NCI-H2107 (cell line): ENCODE measurements at places on chromosomes 2 and 18.

GRCh38 chr2:201668402-201668910, 25.2 kb upstream of the TMEM237 start:
- no peak for DNase-seq

DNA sequence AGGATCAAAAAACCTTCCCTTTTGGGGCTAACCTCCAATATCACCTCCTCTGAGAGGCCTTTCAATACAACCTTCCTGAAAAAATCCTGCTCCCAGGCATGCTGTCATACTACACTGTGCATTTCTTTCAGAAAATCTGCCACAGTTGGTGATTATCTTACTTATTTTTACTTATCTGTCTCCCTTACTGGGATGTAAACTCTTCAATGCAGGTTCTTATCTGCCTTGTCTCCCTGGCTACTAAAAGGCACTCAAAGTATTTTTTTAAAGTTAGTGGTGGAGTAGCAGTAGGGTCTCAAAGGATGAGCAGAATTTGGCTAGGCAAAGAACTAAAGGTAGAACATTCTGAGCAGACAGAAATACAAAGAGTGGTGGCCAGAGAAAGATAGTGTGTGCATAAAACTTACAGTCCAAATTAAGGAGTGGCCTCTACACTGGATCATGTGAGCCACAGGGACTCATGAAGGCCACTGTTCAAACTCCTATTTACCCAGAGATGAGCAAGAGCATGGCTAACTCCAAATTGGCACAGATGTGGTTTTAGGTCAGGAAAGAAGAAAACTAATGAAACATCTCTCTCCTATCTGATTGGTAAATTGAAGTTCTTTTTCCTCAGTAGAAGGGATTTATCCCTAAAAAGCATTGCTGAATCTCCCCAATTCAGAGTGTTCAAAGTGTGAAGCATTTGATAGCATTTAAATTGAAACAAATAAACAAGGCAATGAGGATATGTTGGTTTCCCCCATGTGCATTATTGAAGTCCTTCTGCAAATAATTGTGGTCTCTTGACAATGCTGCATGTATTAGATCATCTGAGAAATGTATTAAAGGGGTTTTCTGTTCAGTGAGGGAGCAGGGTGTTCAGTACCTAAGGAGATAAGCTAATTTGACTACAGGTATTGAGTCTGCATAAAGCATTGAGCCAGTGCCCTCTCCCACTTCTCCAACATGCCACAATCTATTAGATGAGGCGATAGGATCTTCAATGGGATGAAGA, 285.5 kb downstream of the MREG start:
- no peak for DNase-seq

DNA sequence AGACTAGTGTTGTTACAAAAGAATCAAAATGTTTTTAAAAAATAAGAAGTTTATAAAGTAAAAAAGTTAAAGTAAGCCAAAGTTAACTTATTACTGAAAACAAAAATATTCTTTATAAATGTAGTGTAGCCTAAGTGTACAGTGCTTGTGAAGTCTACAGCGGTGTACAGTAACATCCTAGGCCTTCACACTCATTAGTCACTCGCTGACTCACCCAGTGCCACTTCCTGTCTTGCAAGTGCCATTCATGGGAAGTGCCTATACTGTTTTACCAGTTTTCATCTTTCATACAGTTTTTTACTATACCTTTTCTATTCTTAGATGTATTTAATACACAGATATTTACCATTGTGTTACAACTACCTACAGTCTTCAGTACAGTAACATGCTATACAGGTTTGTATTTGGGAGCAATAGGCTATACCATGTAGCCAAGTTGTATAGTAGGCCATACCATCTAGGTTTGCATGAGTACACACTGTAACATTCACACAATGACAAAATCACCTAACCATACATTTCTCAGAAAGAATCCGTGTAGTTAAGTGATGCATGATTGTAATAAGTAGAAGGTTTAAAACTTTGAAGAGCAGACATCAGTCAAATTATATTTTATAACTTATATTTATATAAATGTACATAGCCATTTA, 13.4 kb downstream of the SERPINB7 start:
- DNase-seq, result no peak

GRCh38 chr2:54259413-54260240, 3.6 kb upstream of the TSPYL6 start:
- no peak for DNase-seq

GRCh38 chr18:21759836-21760235, 19.2 kb downstream of the MIB1 start:
- no peak for DNase-seq

GRCh38 chr2:175003875-175004729, 1.1 kb downstream of the CHN1 start:
- DNase-seq, result no peak

DNA sequence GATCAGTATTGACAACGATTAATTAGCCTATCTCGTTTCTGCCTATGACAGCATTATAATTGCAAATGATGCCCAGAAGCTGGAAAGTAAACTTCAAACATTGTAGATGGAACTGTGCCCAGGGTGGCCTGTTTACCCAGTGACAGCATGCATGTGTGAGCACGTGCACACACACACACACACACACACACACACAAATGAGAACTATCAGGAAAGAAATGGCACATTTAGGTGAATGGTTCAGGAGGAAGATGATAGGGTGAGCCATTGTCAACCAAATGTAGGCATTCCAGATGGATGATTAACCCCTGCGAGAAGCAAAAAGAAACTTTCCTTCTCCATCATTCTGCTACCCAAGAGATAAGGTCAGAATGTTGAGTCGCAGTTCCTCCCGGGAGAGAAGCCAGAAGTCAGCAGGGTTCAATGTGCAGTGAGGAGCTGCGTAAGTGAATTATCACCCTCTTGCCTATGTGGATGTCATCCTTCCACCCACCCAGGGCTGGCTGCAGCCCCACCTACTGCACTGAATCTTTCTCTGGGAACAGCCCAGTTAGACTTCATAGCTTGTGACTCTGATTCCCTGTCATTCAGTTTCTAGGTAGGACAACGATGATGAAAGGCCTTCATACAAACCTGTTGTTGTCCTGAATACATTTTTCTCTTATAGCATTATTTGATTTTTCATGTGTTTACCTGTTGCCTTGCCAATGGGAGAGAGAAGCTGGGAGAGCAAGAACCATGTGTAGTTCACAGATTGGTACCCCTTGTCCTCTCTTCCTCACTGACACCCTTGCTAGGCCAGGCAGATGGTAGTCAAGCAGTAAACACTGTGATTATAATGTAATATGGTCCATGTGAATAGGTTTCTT, 3.5 kb upstream of the APOB start:
- no peak for DNase-seq

GRCh38 chr2:181203412-181203811, 223.0 kb downstream of the UBE2E3 start:
- DNase-seq, result no peak

DNA sequence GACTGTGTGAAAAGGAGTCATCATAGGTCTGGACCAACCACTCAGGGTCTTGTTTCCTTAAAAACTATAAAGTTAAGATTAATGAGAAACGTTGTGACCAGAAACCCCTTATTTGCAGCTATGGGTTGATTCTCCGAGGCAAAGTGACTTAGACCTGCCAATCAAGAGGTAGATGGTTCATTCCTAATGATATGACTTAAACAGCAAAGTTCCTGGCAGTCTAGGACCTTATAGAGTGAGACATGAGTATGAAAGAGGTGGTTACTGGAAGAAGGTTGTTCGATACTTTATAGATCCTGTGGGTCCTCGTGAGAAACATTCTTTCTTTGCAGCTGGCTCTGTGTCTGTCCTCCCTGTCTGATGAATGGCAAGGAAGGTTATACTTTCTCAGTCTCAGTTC, 8.0 kb downstream of the SFXN5 start:
- no peak for DNase-seq

GRCh38 chr2:137946227-137946626, 18.0 kb upstream of the HNMT start:
- DNase-seq, result no peak

DNA sequence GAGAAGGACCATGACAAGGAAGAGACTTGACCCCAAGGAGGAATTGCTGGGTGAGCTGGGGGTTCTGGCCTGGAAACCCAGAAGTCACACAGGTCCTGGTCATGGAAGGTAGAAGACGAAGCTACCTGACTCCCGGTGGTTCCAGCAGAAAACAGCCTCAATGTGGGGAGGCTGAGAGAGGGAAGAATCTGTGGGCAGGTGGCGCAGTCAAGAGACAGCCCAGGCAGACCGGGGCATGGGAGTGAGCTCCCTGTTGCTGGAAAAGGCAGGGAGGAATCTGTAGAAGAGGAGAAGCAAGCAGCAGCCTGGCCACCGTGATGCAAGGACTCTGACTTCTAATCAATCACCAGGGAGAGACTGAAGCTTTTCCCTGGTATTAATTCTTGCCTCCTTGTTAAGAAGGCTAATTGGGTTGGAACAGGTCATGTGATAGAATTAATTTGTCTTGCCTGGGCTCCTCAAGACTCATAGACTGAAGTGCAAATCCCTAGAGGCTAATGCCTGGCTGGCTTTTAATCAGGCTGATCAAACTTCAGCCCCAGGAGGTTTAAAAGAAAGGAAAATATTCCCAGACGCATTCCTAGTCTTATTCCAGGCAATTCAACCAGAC, 30.1 kb downstream of the CNGA3 start:
- no peak for DNase-seq

DNA sequence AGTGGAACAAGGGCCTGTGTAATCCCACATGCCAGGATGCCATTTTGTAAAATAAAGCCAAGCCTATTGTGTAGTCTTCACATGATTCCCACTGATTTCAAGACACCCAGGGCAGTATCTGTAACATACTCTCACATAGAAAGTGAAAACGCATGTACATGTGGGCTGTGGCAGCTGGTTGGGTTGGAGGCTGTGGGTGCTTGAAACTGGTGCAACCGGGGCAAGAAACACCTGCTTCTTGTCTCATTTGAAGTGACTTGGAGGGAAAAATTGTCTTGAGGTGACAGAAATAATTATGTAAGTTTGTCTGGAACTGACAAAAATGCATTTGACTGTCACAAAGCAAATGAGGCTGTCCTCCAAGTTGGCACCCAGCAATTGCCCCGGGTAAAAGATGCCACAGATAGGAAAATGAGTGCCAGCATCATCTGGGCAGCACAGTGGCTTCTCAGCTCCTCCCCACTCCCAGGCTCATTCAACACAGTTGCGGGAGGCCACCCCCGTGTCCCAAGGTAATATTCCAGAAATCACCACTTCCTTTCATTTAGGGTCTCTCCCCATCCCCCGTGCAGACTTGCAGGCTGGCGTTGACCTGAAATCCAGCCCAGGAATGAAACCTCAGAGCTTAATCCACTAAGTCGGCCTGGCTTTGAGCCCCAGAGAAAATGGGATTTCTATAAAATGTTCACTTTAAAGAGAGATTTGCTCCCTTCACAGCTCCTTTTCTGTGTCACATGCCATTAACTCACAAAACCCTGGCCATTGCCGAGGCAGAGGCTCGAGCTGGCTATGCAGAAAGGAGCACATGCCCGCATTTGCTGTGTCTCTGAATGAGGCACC, 293.9 kb upstream of the PARD3B start:
- DNase-seq, result no peak

DNA sequence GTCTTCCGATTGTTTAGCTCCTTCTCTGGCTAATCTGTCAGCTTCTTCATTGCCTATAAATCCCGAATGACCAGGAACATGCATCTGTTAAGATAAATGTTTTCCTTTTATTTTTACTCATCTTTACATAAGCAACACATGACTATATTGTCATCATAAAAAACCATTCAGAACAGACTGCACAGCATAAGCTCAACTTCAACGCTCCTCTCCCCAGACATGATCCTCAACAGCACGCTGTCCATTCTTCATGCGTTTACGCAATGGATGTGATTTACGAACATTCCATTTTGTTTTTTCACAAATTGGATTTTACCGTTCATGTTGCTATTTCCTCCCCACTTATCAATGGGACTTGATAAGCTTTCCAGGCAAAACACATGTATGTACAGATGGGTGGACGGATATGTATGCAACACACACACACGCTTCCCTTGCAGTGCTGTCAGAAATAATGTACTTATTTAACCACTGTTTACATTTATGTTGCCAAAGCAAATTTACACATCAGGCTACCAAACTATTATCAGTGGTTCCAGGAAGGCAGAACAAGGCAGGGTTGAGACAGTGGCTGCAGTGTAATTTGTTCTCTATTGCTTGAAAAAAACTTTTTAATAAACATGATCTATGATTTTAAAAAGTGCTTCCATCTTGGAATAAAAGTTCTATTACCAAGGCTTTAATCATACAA, 12.2 kb downstream of the RNASEH1 start:
- no peak for DNase-seq

DNA sequence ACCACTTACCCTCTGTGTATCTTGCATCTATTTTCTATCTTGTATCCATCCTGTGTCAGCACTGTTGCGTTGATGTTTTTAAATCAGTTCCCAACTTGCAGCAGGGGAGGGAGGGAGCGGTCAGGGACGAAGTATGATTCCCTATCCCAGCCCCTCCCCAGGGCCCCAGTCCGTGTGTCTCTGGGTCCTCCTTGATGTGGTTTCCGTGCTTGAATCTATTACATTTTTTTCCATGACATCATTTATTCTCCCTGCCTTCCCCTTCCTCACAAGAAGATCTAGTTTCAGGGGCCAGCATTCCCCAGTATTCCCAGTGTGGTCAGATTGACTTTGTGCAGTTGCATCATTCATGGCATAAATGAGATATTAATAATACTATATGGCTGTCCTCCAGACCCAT, 479.3 kb downstream of the PTPRM start:
- no peak for DNase-seq
